Peyer's patch (tissue), 4 donors: ENCODE measurements at places on chromosomes 1 and 21.
A peak's percentile ranks its signal among the peaks of the same experiment; 100 is the strongest.

DNA sequence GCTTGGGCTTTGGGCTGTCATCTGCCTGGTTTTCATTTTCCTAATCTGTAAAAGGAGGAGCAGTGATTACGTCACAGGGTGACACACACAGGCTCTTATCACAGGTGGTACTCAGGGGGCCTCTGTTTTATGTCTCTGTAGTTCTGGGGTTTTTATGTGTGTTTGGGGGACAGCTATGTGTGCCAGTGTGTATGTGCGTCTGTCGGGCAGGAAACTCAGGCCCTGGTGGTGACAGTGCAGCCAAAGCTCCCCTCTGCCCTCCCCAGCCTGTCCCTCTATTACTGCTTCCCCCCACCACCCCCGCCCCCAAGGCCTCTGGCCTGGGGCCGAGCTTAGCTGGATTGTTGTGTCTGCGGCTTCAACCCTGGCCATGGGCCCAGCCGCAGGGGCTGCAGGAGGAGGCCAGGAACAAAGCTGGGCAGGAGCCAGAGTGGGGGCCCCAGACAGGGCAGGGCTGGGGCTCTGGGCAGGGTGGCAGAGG, 13.3 kb downstream of the MFAP2 start:
- DNase-seq, result no peak

DNA sequence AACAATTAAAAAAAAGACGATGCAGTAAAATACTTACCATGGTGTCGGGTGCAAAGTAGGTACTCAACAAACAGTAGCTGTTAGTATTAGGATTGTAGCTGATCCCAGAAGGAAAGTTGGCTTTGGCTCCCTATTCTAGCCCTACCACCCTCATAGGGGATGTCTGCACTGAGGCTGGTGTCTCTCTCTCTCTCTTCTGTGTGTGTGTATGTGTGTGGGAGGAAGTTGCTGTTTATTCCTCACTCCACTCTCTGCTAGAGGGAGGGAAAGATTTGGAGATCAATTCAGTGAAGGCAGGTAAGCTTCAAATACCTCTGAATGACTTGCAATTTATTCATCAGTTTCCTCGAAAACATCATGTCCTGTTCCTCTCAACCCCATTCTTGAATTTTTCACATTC, 124.4 kb downstream of the PTPRU start:
- DNase-seq, result no peak

- no peak for DNase-seq
Measured at GRCh38 chr1:54273795-54274163, 73.8 kb downstream of the MRPL37 start.

- no peak for DNase-seq
Measured at GRCh38 chr1:203153989-203154821, 21.4 kb downstream of the MYBPH start.

GRCh38 chr1:180287988-180288705, 58.1 kb downstream of the LHX4 start:
- no peak for DNase-seq

GRCh38 chr1:201072149-201072548, 40.1 kb downstream of the CACNA1S start:
- no peak for DNase-seq

GRCh38 chr1:59446257-59446901, 149.5 kb downstream of the FGGY start:
- DNase-seq, result no peak

DNA sequence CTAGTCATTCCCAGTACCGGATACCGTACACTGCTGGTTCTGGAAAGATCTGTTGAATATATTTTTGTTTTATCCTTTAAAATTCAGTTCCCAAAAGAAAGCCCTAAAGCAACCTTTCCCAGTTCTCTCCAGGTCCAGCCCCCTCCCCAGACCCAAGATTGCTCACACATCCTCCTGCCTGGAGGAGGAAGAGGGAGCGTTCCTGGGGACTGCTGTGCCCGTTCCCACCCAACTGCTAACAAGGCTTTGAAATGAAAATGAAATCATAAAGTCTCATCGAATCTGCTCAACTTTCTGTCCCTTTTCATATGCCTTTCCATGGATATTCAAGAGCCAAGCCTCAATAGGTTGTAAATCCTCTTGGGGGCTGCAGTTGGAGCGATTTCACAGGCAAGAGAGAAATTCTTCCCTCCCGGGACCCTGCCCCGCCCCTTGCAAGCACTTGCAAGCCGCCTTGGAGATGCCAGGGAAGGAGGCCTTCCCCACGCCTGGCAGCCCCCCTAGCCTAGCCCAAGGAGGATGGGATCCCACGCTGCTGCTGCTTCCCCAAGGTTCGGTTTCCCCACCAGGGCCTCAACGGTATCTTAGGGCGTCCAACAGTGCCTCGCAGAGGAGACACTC, 113.2 kb upstream of the CACHD1 start:
- DNase-seq, result no peak

DNA sequence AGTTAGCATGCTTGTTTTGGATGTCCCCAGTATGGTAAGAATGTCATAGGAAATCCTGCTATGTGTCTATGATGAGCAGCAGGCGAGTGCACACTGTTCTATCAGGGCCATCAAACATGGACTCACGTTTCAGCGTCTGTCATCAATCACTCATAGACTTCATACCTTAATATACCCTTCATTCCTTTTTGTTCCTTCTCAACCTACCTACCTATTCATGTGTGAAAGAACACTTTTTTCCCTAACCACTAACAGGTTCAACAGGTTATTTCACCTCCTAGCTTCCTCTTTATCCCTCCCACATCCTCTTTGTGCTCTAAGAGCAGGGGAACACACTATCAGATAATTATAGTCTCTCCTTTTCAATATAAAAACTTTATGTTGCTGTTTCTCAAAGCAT, 300.6 kb downstream of the TM2D1 start:
- no peak for DNase-seq

GRCh38 chr1:15477646-15478212, 1.8 kb downstream of the CELA2B start:
- DNase-seq, result no peak

DNA sequence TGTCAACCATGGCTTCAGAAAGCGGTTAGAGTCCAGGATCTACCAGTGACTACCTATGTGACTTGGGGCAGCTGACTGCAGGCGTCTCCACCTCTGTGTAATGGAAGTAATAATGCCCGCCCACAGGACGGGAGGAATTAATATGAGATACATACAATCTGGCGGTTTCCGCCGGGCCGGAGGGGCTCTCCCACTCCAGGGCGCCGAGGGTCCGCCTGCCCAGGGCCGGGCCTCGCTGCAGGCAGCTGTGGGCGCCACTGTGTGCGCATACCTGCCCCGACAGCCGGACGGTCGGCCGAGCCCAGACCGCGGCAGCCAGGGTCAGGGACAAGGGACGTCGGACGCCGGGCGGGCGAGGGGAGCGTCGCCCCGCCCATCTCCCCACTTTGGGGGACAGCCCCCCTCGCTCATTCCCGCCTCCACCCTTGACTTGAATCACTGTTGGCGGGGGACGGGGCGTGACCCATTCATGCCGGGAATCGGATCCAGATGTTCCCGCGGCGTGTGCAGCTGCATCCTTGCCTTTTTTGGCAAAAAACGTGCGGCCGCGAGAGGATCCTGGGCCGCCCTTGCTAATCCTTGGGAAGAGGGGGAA, 6.0 kb upstream of the SF3A3 start:
- DNase-seq, result peak; percentile 40

- DNase-seq, result peak; percentile 13
Measured at GRCh38 chr1:234912548-234913277, 215.9 kb downstream of the TOMM20 start.

DNA sequence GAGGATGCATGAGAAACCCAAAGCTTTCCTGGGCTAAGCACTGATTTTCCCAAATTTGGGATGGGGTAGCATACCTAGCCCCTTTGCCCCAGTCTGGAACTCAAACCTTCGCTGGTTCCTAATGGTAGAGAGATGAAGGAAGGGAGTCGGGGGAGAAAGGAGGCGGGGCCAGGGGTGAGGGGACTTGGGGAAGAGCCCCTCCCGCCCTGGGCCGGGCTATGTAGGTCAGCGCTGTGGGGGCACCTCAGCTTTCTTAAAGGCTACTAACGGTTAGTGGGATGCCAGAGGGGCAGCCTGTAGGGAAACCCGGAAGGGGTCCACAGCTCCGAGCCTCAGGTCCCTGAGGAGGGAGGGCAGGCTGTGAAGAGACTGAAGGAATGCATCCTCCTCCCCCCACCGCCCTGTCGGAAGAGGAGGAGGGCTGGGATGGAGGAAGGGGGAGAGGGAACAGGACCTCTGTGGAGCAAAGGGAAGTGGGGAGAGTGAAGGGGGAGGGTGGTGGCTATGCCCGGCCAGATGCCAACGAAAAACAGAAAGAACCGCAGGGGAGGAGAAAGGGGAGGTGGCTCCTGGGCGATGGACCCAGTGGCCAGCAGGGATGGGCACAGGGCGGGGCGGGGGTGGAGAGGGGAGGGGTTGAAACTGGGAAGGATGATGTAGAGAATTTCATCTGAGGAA, 1.3 kb downstream of the CADM3 start:
- DNase-seq, result peak; percentile 46

DNA sequence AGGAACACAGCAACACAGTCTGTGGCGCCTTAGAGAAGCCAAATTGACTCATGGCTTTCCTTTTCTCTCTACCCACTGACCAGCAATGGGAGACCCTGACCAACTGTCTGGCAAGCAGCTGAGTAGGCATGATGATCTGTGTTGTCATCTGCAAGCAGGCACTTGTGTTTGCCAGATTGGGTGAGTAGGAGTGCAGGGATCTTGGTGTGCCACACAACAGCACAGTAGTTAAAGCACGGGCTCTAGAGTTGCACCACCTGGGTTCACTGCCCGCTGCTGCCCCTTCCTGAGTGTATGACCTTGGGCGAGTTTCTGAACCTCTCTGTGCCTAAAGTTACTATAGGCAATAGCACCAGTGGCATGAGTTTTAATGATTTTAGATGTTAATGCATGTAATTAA, 95.7 kb upstream of the CD53 start:
- DNase-seq, result no peak
